ENCODE measurements at places on chromosomes 13 and 19.

DNA sequence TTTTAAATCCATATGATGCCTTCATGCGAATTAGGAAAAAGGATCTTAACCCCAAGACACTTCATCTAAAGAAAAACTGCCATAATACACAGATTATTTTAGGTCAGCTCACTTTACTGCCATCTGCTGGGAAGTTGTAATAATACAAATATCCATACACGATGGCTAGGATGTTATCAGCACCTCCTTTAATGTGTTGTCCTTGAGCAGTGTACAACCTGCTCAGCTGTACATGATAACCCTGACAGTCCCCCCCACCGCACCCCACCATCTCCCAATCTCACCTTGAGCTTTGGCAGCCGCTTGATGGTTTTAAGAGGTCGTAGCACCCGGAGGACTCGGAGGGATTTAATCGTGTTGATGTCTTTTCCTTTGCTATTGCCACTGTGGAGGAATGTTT is 112.2 kb downstream of the IER2 start:
- peak; percentile 82 for DNase-seq

DNA sequence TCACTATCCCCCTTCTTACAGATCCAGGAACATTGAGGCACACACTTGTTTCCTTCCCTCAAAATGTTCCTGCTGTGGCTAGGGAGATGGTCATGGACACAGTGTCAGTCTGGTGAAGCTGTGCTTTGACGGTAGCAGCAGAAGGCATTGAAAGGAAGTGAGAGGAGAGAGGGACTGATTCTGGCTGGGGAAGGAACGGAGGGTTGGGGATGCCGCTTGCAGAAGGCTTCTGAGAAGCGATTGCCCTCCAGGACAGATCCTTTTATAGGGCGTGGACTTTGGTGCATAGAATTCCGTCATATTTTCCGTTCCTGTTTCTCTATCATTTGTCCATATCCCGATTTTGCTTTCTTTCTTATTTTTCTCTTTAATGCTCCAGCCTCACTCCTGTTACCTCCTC is 14.1 kb upstream of the MYH14 start:
- DNase-seq, result no peak

DNA sequence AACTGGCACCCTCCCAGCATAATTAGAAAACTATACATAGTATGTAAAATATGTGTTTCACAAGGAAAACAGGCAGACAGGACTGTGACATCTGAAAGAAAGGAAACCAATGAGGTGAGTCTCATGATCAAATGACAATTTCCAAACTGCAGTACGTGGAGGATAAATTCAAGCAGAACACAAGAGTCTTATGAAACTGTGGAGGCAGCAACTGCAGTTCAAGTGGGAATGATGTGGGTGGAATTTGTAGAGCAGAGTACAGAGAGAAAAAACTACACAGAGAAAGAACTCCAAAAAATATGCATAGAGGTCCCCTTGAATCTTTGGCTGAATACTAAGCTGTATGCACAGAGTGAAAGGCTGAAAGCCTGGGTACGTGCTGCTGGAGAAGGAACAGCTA is 9.7 kb downstream of the SIGLEC6 start:
- DNase-seq, result no peak

DNA sequence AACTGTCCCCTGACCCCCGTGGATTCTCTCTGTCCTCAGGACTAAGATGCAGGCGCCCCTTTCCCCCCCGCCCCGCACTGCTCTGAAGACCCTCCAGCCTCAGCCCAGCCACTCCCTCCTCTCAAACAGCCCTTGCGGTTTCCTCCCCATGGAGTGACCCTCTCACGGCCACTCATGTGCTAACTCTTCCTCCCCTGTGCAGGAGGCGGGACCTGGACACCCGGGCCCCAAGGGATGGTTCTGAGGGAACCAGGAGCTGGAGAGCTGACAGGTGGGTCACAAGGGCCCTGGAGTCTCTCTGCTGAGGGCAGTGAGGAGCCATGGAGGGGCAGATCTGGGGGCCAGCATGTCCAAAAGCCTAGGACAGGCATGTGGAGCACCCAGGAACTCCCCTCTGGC is 1.9 kb downstream of the ISOC2 start:
- no peak for DNase-seq

- no peak for DNase-seq
Measured at GRCh38 chr13:107374038-107374437, 806.1 kb upstream of the ARGLU1 start.

GRCh38 chr13:91105270-91105669 is 242.2 kb upstream of the MIR17HG start:
- DNase-seq, result no peak

DNA sequence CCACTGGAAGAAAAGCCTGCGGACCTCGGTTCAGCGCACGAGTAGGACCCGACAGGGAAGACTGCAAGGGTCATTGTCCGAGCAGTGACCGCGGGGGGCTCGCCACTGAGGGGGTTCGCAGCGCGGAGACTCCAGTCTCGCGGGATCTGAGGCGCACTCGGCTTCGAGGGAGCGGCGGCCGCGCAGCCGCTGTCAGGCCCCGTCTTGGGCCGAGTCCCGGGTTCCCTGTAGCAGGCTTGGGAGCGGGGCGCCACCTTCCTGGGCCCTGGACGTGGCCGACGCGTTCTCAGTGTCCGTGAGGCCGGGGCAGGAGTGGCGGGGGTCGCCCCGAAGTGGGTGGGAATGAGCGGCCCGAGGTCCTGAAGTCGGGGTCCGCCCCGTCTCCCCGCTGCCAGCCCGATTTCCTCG is 474 bp upstream of the FAM174C start:
- DNase-seq, result no peak

GRCh38 chr13:74597526-74597925 is 463.3 kb upstream of the KLF12 start:
- DNase-seq, result no peak
